Left renal pelvis (tissue), 4 donors: ENCODE measurements at places on chromosomes 3 and 15. TPM values are rescaled to one million over a fixed set of nuclear protein-coding genes. Genes with fewer than 3 reads are reported as not detected.

The C3orf20 gene
- polyA plus RNA-seq: 0.52 TPM

The LARP6 gene
- polyA plus RNA-seq: 14.6 TPM

The HDC gene
- 1.3 TPM for polyA plus RNA-seq

DNA sequence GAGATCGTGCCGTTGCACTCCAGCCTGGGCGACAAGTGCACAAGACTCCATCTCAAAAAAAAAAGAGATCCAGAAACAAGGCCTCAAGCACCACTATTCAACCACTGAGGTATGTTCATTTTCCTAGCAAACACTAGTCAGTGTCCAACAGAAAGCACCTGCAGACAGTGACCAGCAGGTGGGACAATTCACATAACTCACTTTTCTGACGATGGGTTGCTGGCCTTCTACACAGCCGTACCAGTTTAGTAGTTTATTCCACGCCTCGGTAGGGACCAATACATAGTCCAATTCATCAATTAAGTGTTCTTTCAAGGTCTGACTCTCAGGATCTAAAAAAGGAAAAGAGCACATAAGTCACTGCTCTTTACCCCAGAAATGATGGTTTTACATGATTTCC, 12.4 kb downstream of the USP4 start:
- no peak for DNase-seq

GRCh38 chr3:30679045-30679444, 72.6 kb downstream of the TGFBR2 start:
- DNase-seq: no peak

GRCh38 chr3:10467904-10468612, 37.3 kb downstream of the ATP2B2 start:
- DNase-seq: no peak

- DNase-seq: no peak
Measured at GRCh38 chr15:36696196-36696595, 116.8 kb downstream of the CDIN1 start.

The TRIM71 gene
- polyA plus RNA-seq: 1.1 TPM

DNA sequence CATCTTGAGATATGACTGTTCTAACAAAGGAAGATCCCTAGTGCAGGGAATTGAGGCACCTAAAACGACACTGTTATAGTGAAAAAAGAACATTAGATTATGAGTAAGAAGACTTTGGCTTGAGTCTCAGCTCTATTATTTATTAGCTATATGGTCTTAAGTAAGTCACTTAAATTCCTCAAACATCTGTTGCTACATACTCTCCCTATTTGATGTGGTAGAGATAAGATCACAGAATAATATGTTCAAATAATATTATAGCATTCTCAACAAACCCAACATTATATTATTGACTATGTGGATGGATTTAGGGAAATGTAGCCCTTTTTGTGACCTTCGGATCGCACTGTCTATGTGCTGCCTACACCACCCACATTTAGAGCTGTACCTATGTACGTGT, 136.9 kb downstream of the P2RY1 start:
- DNase-seq: no peak

DNA sequence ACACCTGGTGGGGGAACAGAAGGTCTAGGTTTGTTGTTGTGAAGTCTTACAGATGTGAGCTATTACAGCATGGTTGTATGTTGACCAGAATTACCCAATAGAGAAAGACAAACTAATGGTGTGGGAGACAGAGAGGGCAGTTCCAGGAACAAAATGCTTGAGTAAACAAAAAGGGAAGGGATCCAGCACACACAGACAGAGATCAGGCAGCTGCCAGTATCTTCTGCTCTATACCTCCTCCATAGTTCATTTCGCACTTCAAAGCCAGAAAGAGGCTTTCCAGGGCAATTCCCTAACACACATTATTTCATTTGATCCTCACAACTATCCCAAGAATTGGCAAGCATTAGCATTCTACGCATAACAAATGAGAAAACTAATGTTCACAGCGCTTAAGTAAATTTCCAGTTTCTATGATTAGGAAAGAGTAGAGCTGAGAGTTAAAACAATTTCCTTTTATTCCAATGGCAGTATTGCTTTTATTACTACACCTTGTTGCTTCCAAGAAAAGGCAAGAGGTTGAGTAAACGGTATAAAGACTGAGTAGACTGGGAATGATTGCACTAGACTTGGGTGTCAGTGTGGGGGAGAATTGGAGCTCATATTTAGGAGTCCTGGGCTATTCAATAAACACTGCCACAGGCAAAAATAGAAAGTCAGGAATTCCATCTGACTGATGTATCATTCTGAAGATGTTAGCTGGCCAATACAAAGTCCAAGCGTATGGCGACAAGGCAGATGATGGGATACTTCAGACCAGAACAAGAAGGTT, 39.7 kb upstream of the ZNF280D start:
- DNase-seq: no peak

DNA sequence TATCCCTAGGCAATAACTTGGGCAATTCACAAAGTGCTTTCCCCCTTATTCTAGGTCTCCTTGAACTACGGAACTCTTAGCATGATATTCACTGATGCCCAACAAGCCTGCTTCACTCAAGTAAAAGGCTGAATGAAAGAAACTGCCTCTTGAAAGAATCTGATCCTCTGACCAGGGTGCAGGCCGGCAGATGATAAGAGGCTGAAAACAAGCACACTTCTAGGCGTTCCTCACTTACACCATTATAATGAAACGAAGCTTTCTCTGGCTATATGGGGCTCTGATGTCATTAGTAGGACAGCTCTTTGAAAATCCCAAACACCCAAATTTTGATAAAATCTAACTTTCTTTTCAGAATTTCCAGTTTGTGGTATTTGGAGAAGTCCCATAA, 28.4 kb downstream of the MAGI1 start:
- no peak for DNase-seq

The HESX1 gene
- polyA plus RNA-seq: 2.8 TPM

- no peak for DNase-seq
Measured at GRCh38 chr3:2512881-2513280, 414.2 kb downstream of the CNTN4 start.

GRCh38 chr3:75144406-75144805, 519.7 kb upstream of the FRG2C start:
- no peak for DNase-seq

- no peak for DNase-seq
Measured at GRCh38 chr3:100100425-100100824, 13.9 kb downstream of the FILIP1L start.

The SLC2A2 gene
- polyA plus RNA-seq: 15.1 TPM

The C15orf39 gene
- polyA plus RNA-seq: 8.9 TPM

The GPR149 gene
- polyA plus RNA-seq: not detected

The LMAN1L gene
- polyA plus RNA-seq: not detected

The MORC1 gene
- 0.60 TPM for polyA plus RNA-seq

DNA sequence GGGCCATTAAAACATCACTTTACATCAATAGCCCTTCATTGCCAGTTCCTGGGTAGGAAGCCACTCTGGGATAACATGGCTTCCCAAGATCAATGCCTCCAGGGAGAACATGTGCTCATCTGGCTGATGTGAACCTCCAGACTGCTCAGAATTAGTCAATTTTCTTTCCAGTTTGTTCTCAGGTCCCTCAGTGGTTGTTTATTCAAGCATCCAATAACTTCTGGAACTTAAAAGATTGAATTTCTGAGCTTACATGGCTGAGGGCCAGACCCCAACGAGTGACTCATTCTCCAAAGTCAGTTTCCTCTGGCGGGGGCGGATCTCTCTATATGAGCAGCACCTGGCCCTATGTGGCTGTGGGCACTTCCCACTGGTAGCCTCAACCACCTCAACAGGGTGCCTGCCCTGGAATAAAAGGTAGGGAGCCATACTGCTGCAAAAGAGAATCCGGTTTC, 34.0 kb downstream of the LYZL4 start:
- DNase-seq: no peak

The TRAT1 gene
- not detected for polyA plus RNA-seq

- peak; percentile 66 for DNase-seq
Measured at GRCh38 chr3:57544181-57545125, at the start of gene DNAH12. TSS of gene DNAH12 (minus strand) at chr3:57544344. CDS start at chr3:57542870, 1,474 bp downstream.

DNA sequence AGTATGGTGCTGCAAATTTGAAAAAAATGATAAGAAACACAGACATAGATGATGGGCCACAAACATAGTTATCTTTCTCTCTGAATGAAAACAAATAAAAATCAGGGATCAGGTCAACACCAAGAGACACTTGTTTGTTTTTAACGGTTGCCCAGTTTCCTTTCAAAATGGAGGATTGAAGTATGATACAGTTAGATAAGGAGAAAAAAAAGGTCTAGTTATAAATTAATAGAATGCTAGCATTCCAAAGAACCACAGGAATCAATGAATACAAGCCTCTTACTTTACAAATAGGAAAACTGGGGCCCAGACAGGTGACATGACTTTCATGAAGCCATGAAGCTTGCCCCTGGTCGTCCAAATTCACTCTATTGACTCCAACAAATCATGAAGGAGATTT, 305.1 kb downstream of the ZNF621 start:
- DNase-seq: no peak

GRCh38 chr15:48178648-48178931, 495 bp upstream of the MYEF2 start:
- DNase-seq: no peak

The SLC12A1 gene
- polyA plus RNA-seq: 779 TPM

DNA sequence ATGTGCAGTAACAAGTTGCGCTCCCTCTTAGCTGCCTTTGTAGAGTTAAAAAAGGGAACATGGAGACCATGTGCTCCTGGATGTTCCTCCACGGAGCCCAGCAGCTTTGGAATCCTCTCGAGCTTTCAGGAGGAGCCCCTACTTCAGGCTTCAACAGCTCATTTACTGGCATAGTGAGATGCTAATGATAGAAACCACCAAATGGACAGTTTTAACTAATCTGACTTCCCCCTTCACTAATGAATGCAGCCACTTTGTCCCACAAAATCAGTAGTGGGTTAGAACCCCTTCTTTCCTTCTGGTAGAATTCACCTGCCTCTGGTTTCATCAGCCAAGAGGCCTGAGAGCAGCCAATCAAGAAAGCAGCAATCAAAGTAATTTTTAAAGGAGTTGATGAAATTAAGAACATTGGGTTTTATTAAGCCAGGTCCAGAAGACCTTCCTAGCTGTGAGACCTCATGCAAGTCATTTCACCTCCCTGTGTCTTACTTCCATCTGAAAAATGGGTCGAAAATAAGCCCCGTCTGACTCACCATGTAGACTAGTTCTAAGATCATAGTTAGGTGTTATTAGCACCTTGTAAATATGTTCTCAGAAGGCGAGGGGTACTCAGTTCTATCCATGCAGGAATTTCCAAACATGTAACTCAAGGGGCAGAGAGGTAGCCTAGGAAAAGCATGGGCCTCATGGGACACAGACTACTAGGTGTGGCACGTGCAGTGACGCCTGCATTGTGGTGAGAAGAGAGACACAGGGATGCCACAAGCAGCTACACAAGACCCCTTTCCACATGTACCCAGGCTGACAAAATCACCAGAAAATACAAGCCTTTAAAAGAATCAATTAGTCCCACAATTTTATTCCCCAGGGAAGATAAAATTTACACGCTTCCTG, 179.7 kb upstream of the LPP start:
- DNase-seq: no peak

The MKRN3 gene
- 2.4 TPM for polyA plus RNA-seq

DNA sequence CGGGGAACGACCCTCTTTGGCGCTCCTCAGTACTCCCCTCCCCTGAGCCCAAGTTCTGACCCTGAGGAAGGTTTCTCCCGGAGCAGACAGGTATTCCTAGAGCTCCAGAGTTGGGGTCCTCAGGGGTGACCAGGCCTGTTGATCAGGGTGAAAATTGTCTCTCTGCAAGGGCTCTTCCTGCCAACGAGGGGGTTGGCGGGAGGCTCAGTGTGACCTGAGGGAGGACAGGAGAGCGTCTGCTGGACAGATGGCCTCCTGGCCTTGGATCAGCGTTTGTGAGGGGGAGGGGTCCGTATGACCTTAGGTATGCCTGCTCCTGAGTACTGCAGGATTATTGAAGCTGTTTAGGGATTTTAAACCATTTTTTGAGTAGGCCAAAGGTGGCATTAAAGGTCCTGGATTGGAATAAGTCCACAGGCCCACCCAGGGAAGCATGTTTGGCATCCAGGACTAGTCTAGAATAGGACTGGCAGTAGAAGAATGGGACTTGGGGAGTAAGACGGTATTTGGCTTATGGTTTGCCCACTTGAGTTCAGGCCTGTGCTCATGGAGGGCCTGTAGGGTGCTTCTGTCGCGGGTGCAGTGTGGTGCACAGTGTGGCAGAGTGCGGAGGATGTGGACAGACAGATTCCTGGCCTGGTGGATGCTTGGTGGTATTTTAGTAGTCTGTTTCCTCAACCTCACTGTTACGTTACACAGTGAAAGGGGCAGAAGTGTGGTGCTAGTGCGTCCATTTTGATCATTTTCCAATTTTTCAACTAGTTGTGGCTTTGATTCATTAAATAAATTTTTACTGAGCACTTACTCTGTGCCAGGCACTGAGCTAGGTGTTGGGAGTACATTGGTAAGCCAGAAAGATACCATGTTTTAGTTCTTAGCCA, 959 bp downstream of the ZNF592 start:
- DNase-seq: no peak

The ZNF860 gene
- 1.7 TPM for polyA plus RNA-seq

The GOLGA6A gene
- not detected for polyA plus RNA-seq
